ENCODE measurements at places on chromosomes 12 and 14. TPM values are rescaled to one million over a fixed set of nuclear protein-coding genes. Genes with fewer than 3 reads are reported as not detected.

- DNase-seq = no peak
These were observed 12.8 kb downstream of the TRMT5 start for GRCh38 chr14:60968099-60968498.

DNA sequence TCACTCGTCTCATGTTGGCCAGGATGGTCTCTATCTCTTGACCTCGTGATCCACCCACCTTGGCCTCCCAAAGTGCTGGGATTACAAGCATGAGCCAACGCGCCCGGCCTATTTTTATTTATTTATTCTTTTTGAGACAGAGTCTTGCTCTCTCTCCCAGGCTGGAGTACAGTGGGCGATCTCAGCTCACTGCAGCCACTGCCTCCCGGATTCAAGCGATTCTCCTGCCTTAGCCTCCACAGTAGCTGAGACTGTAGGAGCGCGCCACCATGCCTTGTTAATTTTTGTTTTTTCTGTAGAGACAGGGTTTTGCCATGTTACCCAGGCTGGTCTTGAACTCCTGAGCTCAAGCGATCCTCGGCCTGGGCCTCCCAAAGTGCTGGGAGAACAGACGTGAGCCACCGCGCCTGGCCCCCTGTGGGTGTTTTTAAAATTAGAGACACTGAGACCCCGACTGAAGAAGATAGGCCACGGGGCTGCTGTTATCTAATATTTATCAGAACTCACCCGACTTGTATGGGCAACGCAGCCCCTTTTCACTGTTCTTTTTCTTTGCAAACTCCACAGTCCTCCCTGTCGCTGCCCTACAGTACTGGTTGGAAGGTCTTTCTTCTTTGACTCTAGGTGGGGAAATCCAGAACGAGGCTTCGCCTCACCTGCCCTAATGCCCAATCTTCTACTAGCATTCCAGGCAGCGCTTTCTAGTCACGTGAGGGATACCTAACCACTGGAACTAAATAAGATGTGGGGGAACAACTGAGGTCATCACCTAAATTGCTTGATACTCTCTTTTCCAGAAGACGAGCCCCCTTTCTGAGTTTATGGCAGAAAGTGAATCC lies 1.4 kb upstream of the GABARAPL1 start:
- no peak for DNase-seq

- DNase-seq = no peak
These were observed 144.1 kb downstream of the RPAP3 start for GRCh38 chr12:47561746-47562145.

DNA sequence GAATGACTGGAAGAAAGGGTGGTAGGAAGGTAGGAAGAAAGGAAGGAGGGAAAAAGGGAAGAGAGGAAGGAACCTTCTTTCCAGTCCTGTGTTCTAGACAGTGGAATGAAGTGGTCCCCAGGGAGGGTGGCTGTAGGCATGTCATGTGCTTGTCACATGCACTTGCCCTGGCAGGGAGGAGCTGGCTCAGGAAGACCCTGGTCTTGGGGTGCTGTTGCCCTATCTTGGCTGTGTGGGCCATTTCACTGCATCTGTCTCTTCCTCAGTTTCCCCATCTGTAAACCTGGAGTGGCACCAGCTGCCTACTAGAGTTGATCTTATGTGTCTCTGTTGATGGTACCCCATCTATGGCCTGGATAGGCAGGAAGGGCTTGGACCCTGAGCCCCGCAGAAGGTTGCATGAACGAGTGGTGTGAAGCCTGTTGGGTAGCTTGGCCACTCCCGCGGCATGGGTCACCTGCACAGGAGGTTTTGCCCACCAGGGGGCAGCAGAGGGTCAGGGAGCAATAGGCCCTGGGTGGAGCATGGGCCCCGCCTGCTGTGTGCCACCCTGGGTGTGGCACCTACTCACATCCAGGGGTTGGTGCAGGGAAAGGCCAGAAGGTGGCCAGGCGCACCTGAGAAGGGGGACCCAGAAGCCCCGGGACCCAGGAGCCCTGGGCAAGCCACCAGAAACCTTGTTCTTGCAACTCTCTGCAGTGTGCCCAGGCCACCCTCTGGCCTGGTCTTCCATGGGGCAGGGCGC lies 25.1 kb downstream of the MEG3 start:
- DNase-seq = no peak

DNA sequence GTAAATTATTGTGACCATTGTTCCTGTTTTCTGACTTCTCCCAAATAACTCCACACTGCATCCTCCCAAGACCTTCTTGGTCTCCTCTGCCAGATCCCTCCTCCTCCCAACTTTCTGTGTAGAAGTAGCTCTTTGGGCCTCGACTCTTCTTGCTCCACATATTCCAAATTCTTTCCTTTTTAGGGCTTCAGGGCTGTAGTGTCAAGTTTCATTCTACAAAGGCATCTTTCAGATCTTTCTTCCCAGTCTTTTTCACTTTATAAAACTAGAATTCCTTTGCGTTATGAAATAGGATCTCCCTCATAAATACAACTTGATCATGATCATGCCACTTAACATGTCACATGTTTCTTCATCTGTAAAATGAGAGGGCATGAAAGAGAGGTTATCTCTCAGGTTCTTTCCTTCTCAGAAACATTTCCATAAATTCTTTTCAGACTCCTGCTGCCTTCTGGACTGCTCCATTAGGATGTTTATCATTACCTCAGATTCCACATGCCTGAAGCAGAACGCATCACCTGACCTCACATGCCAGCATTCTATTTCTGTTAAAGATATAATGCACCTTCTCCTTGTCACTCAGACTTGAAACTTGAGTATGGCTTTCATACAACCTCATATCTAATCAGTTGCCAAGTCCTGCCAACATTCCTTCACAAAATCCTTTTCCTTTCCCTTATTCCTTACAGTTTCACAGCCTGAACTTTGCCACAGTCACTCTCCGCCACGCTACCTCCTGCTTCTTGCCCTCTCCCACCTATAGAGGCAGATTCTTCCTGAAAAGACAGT lies 8.5 kb downstream of the SLC38A1 start:
- DNase-seq = no peak

Gene FGF6
- not detected for polyA plus RNA-seq

DNA sequence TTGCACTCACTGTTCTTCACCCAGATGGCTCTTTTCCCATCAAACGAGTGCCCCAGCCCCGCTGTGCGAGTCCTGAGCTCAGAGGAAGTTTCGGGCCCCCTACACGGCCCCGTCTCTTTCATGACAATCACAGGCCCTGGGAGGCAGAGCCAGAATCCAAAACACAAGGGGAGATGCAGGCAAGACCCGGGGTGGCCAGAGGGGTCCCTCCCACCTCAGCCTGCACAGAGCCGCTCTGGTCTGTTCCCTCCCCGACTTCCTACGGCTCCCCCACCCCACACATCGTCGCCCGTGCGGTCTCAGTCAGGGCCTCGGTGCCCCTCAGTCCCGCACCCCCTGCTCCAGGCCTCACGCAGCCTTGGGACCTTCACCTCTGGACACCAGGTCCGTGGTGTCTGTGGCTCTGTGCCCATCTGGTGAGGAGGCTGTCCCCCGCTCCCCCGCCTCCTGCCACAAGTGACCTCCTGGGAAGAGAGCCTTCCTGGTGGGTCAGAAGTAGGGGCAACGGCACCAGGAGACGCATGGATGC lies 8.9 kb downstream of the GPR132 start:
- DNase-seq = no peak

Gene CIROP
- not detected for polyA plus RNA-seq

- DNase-seq = no peak
These were observed 22.1 kb downstream of the PRKCH start for GRCh38 chr14:61343471-61343870.

DNA sequence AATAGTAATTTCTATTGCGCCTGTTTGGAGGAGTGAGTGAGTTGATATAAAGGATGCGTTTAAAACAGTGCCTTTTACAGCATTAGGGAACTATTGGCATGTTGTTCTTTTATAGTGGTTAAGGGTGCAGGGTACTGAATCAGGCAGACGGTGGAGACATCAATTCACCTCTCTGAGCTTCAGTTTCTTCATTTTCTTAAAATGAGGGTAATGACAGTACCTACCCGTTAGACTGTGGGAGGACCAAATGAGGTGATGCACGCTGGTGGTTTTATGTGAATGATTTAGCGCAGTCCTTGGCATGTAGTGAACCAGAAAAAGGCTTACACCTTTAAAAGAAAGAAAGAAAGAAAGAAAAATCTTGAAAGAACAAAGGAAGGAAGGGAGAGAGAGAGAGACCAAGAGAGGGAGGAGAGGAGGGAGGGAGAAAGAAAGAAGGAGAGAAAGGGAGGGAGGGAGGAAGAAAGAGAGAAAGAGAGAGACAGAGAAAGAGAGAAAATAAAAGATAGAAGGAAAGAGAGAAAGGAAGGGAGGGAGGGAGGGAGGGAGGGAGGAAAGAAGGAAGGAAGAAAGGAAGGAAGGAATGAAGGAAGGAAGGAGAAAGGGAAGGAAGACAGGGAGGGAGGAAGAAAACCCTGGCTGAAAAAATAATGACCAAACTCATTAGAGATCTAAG lies 22.2 kb upstream of the CCND2 start:
- no peak for DNase-seq
